ENCODE measurements at places on chromosomes 5 and 9.

DNA sequence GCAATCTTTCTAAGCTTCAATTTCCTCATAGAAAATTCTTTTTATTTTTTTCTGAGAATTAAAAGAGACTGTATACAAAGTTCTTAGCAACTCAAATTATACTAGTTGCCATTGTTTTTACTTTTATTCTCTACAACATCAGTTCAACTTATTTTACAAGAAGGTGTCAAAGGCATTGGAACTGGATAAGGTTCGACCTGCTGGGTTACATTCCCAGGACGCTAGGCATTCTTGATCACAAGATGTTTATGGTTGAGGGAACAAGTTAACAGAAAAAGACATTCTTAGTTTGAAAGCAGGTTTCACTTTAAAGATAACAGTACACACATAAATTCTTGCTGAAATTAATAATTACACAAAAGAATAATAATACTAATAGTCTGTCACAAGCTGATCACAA lies 163.5 kb upstream of the SNX2 start:
- DNase-seq = no peak

DNA sequence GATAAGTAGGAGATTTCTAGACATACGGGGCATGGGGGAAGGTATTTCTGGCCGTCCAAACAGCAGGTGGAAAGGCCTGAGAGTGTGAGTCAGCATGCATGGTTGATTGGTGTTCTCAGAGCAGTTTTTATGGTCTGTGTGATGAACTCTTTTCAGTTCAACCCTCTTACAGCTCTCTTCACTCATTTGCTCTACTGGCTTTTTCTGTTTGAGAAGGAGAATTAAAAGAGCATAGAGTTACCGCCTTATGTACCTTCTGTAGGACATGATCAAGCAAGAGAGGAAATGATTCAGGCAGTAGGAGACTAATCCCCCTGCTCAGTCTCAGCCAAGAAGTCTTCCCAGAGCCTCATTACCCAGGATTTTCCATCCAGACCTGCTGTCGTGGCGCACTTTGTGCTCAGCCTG lies 92.4 kb downstream of the PRDM6 start:
- no peak for DNase-seq

DNA sequence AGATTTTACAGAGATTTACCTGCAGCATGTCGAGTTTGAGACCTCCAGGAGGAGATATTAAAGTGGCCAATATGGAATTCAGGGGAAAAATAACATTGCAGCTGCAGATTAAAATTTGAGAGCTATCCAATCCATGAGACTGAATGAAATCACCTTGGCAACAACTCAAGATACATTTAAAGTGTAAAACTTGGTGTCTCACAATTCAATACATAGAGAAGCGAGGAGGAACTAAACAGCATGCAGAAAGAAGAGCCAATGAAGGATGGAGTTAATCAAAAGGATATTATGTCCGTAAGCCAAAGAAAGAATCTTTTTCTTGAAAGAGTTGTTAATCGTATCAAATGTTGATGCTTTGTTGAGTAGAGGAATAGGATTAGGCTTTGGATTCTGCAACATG lies 455.1 kb downstream of the CDH18 start:
- no peak for DNase-seq

GRCh38 chr5:141904551-141904950 lies 19.1 kb upstream of the DELE1 start:
- no peak for DNase-seq

GRCh38 chr9:106862821-106863720 lies at the start of gene ZNF462:
TSS of gene ZNF462 (plus strand) at chr9:106863166. CDS start at chr9:106923384, 60,218 bp downstream.
- peak; percentile 74 for DNase-seq

DNA sequence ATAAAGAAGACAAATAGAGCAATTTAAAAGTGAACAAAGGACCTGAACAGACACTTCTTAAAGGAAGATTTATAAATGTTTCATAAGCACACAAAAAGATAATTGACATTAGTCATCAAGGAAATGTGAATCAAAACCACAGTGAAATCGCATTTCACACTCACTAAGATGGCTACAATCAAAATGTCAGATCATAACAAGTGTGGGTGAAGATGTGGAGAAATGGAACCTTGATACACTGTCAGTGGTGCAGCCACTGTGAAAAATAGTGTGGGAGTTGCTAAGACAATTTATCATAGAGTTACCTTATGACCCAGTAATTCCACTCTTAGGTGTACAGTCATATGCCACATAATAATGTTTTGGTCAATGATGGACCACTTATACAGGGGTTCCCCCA lies 54.5 kb upstream of the HTR4 start:
- DNase-seq = no peak

- no peak for DNase-seq
Measured at GRCh38 chr5:77129391-77129990, 42.4 kb upstream of the ZBED3 start.

DNA sequence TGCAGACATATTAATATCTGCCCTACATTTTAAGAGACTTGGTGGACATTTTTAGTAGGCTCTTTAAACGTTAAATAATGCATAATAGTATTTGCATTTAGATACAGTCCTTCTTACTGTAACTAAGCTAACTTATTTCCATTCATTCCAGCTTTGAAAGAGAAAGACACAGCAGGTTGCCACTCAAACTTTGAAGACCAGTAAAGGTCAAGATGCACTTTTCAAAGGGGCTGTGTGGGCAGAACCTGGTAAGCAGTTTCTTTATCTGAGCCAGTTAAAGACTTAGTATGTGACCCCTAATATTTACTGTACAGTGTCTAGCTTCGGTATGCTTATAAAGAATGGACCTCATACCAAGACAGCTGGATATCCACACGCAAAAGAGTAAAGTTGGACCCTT lies 20.8 kb downstream of the PLGRKT start:
- DNase-seq = no peak

DNA sequence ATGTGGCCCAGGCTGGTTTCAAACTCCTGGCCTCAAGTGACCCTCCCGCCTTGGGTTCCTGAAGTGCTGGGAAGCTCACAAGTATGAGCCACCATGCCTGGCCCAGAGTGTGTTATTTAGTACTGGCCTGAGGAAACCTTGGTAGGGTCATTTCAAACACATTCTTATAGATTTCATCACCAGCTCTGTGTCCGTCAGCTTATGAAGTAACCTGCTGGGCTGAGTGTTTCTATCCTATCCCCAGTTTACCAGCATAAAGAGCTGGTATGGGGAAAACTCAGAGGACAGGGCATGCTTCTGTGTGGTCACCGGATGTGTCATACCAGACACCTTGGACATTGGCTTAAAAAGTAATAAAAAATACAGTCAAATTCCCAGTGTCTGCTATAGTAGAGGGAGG lies 45.3 kb downstream of the PTPN3 start:
- DNase-seq = no peak

GRCh38 chr9:37776328-37776727 lies 8.5 kb downstream of the EXOSC3 start:
- no peak for DNase-seq

GRCh38 chr5:77309140-77309539 lies 98.7 kb downstream of the PDE8B start:
- no peak for DNase-seq

- DNase-seq = no peak
Measured at GRCh38 chr5:67577424-67577823, 380.8 kb upstream of the CD180 start.

- no peak for DNase-seq
Measured at GRCh38 chr9:127049581-127049980, 72.9 kb downstream of the ANGPTL2 start.

DNA sequence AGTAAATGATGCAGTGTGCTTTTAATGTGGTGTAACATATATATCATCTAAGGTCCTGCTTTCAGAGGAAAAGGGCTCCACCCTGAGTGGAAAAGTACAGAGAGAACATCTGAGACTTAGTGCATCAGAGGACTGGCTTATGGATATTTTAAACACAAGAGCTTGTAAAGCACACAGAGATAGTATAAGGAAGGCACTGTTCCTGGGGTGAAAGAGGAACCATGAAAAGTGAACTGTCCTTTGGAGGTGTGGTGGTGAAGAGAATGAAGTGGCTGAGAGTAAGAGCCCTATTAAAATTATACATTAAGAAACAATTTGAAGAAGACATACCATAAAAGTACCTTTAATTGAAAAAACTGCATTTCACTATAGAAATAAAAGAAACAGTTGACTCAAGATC lies 68.9 kb downstream of the CSF2 start:
- DNase-seq = no peak

DNA sequence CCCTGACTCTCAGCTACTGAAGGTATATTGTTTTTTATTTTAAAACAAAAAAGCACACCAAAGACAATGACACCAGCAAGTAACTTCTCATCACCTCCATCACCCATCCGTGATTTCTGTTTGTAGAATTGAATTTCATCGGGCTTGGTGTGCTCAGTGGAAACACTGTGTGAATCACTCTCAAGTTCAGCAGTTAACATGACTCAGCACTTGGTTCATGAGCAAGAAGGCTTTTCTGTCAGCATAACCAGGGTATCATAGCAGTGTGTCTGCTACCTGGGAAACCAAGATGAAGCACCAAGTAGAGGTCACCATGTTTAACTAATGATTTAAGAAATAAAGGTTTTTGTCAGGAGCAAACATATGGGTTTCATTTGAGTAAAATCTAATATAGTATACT lies 123.7 kb downstream of the INSYN2B start:
- DNase-seq = no peak

DNA sequence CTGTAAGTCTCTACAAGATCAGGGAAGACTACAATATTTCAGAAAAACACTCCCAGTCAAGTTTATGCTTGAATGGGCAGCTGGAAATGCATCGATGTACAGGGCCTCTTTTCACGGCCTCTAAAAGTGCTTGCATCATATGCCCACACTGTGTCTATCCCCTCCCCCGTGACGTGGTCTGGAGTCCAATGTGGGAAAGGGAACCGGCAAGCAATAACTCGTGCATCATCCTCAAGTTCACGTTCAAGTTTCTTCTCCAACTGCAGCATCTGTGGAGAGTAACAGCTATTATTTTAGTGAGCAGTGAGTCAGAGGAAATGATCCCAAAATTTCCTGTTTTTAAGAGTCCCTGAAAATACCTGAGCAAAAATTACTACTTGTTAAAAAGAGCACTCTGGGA lies 22.3 kb downstream of the ATPSCKMT start:
- DNase-seq = no peak

DNA sequence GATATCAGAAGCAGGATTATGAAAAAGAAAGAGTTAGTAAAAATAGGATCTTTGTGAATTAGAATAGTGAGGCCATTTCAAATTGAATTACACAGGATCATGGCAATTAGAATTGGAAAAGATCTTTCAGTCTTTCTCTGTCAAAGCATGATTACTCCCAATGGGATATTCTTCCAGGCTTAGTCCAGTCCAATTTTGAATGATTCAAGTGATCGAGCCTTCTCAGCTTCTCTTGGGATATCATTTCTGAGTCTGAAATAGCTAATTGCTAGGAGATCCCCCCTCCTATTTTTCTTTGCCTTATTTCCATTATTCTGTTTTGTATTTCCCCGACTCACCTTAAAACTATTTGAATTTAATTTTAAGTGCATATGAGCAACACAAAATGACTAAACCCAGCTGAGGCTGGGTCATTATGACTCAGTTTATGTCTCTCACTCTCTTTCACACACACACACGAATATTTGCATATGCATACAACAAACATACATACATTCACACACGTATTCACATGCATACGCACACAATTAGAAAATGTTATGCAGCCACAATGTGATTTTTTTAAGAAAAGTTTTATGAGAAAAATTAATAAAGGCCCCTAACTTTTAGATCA lies 34.8 kb upstream of the EFNA5 start:
- DNase-seq = no peak

GRCh38 chr9:137390553-137391410 lies 32.2 kb downstream of the EXD3 start:
- DNase-seq = peak; percentile 7
